Activated effector memory CD4-positive, alpha-beta T cell treated with anti-CD3 and anti-CD28 coated beads, Interleukin-2, amount 50 U/mL, for 16 hours (primary cell): ENCODE measurements at places on chromosomes 4 and X.

GRCh38 chrX:8960957-8961468 is 72.9 kb downstream of the FAM9B start:
- DNase-seq: no peak

GRCh38 chr4:87240341-87240740 is 19.9 kb upstream of the KLHL8 start:
- no peak for DNase-seq

DNA sequence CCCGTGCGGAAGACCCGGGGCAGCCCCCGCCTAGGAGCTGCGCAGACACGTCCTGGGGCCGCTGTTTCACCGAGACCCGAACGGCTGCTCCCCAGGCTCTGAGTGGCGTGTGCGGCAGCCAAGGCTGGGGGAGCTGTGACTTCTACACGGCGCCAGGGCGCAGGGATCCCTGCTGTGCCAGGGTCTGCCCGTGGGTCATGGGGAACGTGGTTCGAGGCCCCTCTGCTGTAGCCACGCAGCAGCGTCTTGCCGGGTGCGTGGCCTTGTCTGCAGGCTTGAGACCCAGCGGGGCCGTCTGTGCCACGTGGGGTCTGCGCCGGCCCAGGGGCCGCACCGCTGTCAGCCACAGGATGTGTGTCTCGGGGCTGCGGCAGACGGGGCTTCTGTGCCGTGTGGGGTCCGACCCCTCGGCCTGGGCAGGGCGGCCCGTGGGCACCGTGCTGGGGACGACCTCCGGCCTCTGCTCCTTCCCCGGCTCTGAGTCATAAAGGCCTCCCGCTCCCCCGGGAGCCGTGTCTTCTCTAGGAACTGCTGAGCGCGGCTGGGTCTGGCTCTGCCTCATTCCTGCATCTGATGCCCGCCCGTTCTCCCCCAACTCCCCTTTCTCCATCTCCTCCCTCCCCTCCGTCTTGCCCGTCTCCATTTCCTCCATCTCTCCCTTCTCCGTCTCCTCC is 12.7 kb upstream of the GTPBP6 start:
- DNase-seq: no peak

DNA sequence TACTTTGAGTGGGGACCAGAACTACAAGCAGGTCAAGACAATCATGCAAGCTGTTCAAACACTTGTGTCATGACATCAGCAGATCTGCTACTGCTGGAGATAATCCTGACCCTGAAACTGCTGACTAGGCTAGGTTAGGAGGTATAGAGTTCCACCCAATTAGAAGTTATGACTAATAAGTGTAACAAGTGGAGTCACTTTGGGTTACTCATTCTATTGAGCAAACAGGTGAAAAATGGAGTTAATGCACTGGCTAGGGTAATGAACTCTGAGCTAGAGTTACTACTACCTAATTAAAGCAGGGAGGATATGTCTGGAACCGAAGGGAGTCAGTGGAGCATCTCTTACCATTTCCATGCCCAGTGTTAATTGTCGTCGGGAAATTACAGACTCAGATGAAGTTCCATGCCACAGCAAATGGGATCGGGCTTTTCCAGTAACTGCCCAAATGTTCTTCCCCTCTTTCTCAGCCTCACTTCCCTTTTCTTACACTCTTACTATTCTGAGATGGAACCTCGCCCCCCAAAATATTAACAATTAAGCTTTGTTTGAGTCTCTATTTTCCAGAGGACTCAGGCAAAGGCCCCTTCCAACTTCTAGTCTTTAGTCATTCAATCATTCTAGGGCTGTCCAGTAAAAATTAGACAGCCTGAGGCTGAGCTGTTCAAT is 19.8 kb upstream of the MANBA start:
- DNase-seq: no peak

DNA sequence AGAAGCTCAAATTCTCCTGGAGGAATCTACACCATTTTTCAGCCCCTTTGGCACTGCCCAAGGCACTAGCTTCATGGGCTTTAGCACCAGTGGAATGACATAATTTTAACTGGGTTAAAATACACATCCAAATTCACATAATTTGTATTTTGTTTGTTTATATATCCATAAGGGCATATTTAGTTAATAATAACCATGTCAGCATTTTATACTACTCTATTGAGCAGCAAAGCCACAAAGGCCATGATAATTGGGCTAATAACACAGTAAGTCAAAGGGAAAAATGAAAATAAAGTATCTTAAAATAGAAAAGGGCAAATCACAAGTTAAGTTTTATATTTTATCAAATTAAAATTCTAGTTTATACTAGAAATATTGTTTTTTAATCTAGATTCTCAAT is 262.7 kb upstream of the TACR3 start:
- no peak for DNase-seq

GRCh38 chrX:18288716-18289115 is 65.8 kb downstream of the SCML2 start:
- DNase-seq: no peak

GRCh38 chr4:153008578-153009199 is 72.6 kb downstream of the FHDC1 start:
- no peak for DNase-seq

DNA sequence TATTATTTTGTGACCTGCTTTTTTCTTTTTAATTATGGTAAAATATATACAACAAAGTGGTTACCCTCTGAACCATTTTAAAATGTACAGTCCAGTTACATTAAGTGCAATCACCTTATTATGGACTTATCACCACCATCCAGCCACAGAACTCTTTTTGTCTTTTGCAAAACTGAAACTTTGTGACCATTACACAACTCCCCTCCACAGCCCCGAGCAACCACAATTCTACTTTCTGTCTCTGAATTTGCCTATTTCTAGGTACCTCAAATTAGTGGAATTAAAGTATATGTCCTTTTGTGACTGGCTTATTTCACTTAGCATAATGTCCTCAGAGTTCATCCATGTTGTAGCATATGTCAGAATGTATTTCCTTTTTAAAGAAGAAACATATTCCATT is 39.3 kb upstream of the WWC2 start:
- no peak for DNase-seq

- DNase-seq: no peak
Observed at GRCh38 chrX:42143866-42144592, 220.7 kb upstream of the CASK start.

- no peak for DNase-seq
Observed at GRCh38 chr4:144894573-144894972, 203.4 kb downstream of the ANAPC10 start.

- DNase-seq: no peak
Observed at GRCh38 chr4:53744446-53745160, 153.3 kb upstream of the LNX1 start.

DNA sequence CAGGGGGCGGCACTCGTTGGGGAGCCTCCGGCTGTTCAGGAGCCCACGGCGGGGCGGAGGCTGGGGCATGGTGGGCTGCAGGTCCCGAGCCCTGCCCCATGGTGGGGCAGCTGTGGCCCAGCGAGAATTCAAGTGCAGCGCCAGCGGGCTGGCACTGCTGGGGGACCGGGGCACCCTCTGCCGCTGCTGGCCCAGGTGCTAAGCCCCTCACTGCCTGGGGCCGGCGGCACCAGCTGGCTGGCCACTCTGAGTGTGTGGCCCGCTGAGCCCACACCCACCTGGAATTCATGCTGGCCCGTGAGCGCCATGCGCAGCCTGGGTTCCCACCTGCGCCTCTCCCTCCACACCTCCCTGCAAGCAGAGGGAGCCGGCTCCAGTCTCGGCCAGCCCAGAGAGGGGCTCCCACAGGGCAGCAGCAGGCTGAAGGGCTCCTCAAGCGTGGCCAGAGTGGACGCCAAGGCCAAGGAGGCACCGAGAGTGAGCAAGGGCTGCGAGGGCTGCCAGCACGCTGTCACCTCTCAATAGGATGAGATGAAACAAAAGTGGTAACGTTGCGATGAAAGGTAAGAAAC is 464.9 kb downstream of the PCDH7 start:
- no peak for DNase-seq

DNA sequence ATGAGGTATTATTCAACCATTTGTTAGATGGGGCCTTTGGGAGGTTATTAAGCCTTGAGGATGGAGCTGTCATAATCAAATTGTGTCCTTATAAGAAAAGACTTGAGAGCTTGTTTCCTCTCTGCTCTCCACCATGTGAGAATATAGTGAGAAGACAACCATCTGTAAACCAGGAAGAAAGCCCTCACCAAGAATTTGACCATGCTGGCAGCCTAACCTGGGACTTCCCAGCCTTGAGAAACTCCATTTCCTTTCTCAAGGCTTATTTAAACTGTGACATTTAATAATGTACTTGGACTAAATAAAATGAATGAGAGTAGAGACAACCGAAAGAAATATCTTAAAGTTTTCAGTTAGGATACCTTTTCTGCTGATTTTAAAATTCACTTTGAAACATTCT is 83.7 kb upstream of the GC start:
- DNase-seq: no peak

GRCh38 chr4:139633661-139634060 is 32.0 kb upstream of the MGST2 start:
- DNase-seq: no peak

- DNase-seq: no peak
Observed at GRCh38 chr4:80306260-80306659, 29.3 kb upstream of the CFAP299 start.

DNA sequence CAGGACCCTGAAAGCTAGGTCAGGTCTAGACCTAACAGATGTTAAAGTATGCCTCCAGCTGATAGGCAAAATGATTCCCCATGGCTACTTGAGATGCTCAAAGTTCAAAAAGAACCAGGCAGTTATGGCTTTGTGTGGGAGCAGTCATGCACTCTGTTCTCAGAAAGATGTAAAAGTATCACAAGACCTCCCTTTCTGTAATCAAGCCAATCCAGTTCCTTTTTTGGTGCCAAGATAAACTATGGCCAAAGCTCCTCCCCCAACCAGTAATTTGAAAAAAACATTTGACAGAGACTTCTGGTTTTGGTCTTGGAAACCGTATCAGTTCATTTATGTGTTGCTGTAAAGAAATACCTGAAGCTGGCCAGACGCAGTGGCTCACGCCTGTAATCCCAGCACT is 340.9 kb downstream of the CHIC1 start:
- no peak for DNase-seq
